Stimulated activated CD4-positive, alpha-beta T cell treated with anti-CD3 and anti-CD28 coated beads, Interleukin-15, amount 100 ng/mL, for 24 hours (primary cell): ENCODE measurements at places on chromosomes 16 and 17.
A peak's percentile ranks its signal among the peaks of the same experiment; 100 is the strongest.

- no peak for DNase-seq
Observed at GRCh38 chr17:36879624-36880131, 57.6 kb upstream of the LHX1 start.

- no peak for DNase-seq
Observed at GRCh38 chr16:90018652-90019542, at the start of gene DBNDD1. Gene DBNDD1, minus strand, starts transcription at chr16:90019456. Its CDS starts 115 bp downstream, at chr16:90019341.

DNA sequence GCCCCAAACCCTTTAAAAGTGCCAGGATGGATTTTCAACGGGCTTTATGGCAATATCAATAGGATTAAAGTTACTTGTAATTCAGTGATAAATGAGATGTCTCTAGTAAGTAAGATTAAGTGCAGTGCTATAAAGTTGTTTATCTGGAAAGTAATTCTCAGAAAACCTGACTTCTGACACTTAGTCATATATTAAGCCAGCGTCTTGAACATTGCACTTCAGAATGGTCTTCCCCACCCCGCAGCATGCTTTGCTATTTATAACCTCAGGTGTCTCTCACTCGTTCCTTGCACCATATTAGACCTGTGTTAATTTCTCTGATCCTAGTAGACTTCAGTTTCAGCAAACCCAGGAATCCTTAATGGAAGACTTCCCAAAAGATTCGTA lies 2.1 kb upstream of the MAF start:
- DNase-seq = no peak

GRCh38 chr17:48995974-48996721 lies 1.0 kb upstream of the IGF2BP1 start:
- peak; percentile 24 for DNase-seq

GRCh38 chr17:7004398-7005253 lies 7.8 kb upstream of the RNASEK start:
- DNase-seq = peak; percentile 34

DNA sequence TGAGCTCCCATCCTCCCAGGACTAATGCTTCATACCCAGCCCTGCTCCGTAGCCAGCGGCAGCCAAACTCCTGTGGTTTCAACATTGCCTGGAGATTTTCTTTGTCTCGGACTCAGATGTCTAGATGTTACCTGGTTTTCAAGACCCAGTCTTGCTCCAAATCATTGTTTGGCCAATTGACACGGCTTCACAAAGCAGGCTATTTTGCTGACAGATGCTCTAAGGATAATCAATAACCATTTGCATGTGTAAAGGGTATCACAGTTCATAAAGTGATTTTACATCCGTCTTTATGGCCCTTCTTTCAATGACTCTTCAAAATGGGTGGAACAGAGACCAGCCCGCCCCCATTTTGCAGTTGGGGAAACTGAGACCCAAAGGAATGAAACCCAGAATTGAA lies 153.4 kb downstream of the SALL1 start:
- no peak for DNase-seq

DNA sequence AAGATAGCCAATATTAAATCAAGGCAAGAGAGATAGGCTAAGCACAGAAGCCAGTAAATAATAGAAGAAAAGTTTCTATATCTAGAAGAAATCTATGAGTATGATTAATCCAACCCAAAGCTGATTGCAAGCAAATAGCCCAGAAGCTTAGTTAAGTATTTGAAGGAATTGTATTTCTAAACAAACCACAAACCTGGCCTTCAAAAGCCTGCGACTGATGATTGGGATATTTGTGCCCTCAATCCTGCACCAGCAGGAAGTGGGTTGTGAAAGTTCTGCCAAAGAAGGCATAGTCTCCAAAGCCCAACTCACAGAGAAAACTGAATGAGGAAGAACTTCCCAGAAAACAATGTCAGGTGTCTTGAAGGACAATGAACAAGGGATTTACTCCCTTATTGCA lies 114.5 kb upstream of the C17orf78 start:
- DNase-seq = no peak

DNA sequence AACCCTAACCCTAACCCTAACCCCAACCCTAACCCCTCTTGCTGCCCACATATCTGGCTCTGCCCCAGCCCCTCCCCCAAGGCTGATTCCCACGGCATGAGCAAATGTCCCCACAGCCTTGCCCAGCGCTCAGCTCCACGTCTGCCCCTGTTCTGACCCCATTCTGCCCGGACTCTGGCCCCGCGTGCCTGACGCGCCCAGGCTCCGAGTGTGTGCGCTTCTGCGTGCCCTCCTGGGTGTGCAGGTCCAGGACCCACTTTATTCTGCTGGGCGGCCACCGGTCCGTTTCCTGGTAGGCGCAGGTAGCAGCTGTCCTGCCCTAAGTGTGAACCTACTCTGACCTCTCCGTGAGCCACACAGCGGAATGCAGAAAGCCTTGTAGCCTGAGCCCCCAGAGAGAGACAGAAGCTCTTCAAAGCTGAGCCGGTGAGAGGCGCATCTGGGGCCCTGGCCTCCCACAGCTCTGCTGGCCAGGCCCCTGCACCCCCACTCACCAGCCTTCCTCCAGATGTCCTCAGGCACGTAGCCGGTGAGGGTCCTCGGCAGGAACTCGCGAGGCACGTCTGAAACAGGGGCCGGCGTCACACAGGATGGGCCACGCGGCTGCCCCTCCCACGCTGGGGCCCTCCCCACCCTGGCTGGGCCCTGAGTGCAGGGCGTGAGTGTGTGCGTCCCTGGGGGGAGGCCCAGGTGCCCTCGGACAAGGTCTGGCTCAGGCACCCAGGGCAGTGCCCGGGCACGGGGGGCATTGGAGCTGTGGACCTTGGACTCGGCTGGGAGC lies 14.0 kb upstream of the PABPN1L start:
- no peak for DNase-seq

DNA sequence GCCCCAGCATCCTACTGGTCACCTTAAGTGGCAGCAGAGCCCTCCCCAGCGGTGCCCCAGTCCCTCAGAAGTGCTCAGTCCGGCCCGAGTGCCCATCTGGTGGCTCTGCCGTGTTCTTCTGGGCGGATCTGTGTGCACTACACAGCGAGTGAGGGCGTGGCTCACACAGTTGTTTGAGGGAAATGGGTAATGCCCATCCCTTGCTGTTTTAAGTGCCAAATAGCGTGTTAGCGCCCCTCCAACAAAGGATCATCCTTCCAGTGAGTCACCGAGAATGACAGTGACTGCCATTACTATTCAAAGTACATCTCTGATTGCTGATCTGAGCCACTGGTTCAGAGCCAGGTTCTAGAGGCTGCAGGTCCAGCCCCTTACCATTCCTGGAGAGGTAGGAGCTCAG lies 152.0 kb downstream of the LGALS9B start:
- DNase-seq = no peak

DNA sequence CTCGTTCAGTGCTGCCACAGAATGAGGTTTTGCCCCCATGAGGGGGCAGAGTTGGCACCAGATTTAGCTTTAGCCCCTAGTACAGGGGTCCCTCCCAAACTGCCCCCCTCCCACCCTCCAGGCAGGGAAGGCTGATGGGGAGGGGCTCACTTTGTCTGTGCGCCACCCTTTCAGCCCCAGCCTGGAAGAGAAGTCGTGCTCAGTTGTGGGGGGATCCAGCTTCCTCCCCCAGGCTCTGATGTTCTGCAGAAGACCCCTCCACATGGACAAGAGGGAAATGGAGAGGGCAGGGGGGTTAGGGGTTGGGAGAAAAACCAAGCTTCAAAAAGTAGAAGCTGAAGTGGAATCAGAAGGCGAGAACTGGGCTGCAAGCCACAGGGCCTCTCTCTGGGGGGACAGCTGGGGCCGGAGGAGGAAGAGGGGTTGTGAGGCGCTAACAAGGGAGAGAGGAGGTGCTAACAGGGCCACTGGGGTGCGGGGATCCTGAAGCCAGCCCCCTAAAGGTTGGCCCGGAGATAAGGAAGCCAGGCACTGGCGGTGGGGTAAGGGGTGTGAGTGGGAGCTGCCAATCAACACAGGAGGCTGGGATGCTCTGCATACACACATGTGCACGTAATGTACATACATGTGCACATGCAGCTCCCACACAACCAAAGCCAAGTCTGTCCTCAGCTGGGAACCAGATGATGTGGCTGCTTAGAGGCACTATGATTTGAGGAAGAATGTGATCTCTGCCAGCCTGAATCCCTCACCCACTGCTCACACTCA lies 7.0 kb upstream of the TMEM92 start:
- no peak for DNase-seq

DNA sequence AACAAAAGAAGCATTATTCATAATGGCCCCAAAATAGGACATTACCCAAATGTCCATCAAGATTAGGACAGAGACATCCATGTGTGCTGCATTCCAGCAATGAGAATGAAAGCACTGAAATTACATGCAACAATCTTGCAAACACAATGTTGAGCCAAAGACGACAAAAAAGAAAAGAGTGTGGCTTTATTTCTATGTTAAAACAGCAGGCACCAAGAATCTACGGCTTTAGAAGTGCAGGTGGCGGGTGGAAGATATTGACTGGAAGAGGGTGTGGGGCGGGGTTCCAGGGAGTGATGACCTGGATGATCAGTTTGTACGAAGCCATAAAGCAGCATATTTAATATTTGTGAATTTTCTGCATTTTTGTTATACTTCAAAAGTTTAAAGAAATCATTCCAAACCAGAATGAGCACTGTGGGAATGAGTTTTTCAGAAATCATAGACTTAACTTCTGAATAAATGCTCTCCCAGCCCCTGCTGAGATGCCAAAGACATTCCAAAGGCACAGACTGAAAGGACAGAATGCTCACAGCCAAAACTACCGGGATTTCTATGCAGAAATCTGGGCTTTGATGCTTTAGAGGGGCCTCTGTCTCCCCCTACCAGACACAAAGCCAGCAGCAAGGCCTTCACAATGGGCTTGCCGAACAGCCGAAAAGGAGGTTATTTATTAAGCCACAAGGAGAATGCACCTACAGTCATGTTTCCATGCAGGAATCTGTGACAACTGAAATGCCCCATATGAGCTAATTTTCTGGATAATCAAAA lies 361.6 kb downstream of the GRIN2A start:
- no peak for DNase-seq

DNA sequence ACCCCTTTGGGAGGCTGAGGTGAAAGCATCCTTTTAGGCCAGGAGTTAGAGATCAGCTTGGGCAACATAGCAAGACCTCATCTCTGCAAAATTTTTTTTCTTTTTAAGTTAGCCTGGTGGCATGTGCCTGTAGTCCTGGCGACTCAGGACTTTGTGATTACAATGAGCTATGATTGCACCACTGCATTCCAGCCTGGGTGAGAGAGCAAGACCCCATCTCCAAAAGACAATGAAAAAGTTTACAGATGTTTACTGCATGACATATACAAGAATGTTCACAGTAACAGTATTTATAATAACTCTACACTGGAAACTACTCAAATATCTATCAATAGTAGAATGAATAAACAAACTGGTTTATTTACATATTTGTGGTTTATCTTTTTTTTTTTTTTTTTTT lies 33.1 kb upstream of the CCL22 start:
- DNase-seq = no peak

DNA sequence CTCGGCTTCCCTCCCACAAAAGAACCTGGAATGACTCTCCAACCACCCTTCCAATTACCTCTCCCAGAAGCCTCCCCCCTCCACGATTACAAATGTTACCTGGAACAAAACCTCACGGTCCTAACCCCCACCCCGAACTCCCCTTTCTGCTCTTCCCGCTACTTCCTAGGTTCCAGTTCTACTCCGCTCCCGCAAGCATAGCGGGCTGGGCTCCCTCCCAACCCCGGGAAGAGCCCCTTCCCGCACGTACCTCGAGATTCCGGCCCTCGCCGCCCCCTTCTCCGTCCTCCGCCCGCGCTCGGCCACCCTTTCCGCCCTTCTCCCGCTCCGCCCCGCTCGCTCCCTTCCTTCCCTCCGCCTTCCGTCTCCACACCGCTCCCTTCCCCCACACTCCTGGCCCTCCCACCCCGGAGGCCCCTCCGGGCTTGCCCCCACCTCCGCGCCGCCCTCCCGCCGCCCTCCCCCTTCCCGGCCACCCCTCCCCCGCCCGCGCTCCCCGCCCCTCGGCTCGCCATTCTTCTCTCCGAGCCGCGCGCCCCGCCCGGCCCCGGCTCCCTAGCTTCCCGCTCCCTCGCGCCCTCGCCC lies 457 bp downstream of the CHTF8 start:
- DNase-seq = peak; percentile 91

- no peak for DNase-seq
Observed at GRCh38 chr16:11794996-11795886, 1.8 kb downstream of the ZC3H7A start.

GRCh38 chr17:36740157-36740556 lies 138.8 kb downstream of the MRM1 start:
- no peak for DNase-seq

DNA sequence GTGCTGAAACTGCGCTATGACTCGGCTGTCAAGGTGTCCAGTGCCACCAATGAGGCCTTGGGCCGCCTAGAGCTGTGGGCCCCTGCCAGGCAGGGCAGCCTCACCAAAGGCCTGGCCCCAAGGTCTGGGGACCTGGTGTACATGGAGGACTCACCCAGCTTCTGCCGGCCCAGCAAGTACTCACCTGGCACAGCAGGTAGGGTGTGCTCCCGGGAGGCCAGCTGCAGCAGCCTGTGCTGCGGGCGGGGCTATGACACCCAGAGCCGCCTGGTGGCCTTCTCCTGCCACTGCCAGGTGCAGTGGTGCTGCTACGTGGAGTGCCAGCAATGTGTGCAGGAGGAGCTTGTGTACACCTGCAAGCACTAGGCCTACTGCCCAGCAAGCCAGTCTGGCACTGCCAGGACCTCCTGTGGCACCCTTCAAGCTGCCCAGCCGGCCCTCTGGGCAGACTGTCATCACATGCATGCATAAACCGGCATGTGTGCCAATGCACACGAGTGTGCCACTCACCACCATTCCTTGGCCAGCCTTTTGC lies 25.0 kb downstream of the WNT9B start:
- DNase-seq = peak; percentile 13

DNA sequence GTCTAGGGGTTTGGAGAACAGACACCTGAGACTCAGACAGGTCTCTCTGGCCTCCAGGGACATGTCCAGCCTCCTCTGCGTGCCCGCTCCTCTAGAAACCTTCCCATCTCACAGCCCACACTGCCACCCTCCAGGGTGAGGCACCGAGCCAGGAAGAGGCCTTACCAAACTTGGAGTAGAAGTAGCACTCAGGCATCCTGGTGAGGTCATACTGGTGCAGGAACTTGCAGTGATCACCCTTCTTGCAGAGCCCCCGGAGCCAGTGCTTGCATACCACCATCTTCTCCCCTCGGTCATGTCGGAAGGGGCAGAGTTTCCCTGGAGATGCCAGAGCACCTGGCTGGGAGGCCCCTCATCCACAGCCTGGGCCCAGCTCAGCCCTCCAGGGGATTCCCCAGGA lies 4.2 kb downstream of the CPSF4L start:
- no peak for DNase-seq

DNA sequence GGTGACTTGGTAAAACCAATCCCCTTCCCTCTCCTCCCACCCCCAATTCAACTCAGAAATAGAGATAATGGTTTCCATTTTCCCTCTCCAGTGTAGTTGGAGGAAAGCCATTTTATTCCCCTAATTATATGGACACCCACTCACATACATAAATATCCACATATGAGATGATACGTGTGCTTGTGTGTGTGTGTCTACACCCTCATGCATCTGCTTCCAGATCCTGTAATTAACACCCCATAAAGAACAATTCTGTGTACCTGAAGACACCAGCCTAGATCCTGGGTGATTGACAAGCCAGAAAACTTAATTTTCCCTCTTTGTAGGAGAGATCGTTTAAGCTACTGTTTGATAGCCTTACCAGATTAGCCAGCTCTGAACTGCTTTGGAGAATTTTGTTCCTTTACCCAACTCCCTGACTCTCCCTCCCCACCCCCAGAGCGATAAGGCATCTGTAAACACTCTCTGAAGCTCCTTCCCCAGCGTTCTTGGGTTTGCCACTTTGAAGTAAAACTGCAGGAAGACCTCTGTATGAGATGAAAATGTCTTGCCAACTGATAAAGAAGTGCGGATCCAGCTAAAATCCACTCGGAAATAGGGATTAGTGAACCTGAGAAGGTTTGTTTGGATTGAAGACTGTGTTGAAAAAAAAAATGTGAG lies 175.7 kb downstream of the RGS9 start:
- DNase-seq = no peak
